ENCODE measurements at places on chromosomes 16 and 17. TPM values are rescaled to one million over a fixed set of nuclear protein-coding genes. Genes with fewer than 3 reads are reported as not detected.

DNA sequence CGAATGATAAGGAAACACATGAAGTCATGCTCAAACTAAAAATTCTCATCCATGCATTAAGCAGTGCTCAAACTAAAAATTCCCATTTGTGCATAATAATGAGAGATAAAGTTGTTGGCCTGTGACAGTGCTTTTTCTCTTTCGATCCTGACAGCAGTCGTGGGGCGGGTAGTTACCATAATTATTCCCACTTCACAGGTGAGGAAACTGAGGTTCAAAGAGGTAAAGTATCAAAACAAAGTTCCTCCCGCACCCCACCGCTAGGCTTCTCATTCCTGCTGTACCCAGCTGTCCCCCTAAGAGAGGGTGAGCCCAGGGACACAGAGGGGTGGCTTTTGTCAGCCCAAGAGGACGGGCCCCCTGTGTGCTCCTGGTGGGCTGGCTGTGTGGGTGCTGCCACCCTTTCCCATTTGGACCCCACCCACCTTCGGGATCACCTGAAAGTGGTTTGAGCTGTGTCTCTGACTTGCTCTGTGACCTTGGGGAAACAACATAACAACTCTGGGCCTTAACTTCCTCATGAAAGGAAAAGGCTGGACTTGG lies 92.6 kb downstream of the CLEC16A start:
- DNase-seq, result no peak

DNA sequence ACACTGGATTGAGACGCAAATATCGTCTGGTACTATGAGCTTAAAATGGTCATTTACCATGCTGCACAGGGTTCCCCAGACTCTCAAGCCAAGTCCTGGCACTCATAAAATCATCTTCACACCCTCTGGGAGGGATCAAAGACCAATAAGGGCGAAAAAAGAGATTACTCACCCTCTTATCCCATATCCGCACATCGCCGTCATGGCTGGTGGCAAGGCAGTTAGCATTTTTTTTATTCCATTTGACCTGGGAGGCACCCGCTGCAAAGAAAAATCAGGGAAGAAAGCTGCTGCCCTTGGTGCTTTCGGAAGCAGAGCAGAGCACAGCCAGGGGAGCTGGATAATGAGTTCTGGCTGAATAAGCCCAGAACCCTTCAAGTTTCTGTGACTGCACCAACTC lies 42.4 kb downstream of the WDR59 start:
- no peak for DNase-seq

DNA sequence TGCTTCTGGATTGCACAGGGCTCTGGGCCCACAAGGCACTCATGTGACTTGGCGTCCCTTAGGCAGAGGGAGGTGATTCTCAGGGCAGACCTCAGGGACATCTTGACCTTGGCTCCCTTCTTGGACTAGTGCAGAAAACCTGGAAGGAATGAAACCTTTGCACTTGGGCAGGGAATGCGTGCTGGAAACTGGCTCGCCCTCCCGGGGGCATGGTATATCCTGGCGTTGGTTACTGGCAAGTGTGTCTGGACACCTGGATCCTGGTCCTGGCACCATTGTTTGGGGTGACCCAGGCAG lies 63.5 kb upstream of the LGALS9 start:
- no peak for DNase-seq

MT1G gene
- 1.2 TPM for total RNA-seq
